ENCODE measurements at places on chromosomes 2 and 18. TPM values are rescaled to one million over a fixed set of nuclear protein-coding genes. Genes with fewer than 3 reads are reported as not detected.

The ANKRD30B gene
- not detected for total RNA-seq

The SYT4 gene
- not detected for total RNA-seq

The SKOR2 gene
- not detected for total RNA-seq

The MYO7B gene
- 0.07 TPM for total RNA-seq

- no peak for DNase-seq
Measured at GRCh38 chr2:171334171-171334570, 99.6 kb downstream of the METTL8 start.

DNA sequence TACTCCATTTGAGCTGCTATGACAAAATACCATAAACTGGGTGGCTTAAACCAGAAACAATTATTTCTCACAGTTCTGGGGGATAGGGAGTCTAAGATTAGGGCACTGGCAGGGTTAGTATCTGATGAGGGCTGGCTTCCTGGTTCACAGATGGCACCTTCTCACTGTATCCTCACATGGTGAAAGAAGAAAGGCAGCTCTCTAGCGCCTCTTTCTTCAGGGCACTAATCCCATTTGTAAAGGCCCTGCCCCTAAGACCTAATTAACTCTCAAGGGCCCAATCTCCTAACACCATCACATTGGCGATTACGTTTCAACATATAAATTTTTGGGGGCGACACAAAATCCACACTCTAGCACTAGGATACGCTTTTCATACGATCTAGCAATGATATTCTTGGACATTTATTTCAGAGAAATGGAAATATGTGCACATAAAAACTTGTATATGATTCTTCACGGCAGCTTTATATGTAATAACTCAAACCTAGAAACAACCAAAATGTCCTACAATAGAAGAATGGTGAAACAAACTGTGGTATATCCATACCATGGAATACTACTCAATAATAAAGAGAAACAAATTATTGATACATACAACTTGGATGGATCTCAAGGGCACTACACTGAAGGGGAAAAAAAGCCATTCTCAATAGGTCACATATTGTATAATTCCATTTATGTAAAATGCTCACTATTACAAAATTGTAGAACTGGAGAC is 111.0 kb downstream of the BCL2L11 start:
- DNase-seq: no peak

- peak; percentile 93 for DNase-seq
Measured at GRCh38 chr2:41709702-41710599, 337.9 kb upstream of the PKDCC start.

DNA sequence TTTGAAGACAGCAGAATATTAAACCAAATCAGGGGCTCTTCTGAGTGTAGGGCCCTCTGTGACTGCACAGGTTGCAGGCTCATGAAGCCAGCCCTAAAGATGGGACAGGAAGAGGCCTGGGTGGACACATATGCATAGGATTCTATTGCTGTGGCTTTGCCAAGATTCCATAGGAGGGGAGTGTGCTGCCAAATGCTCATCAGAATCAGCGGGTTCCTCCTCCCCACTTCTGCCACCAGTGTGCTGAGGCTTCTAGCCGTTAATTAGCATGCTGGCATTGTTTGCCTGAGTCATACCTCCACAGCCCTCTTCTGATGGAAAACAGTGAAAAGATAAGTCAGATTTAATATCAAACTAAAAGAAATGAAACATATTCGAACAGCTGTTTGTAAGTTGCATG is 103.9 kb upstream of the TMEFF2 start:
- DNase-seq: no peak

- DNase-seq: no peak
Measured at GRCh38 chr2:237149425-237149824, 63.7 kb downstream of the COPS8 start.

DNA sequence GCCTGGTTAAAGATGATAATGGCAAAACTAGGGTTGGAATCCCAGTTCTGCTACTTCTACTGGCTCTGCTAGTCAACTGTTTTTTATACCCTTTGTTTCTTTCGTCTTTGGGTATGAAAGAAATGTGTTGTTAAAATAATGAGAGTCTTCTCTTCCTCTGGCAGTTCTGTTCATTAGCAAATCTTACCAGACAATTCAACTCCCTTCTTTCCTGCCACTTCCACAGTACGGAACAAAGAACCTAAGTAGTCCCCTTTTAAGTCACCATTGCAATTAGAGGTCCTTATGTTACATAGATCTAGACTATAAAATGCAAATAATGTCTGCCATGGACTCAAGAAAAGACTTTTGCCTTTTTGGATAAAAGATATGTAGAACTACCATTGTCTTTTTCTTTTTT is 134.1 kb downstream of the RND3 start:
- DNase-seq: no peak

Data from foreskin keratinocyte (primary cell).